Hematopoietic multipotent progenitor cell (in vitro differentiated cells): ENCODE measurements at places on chromosomes 13 and 19.

- DNase-seq = no peak
Measured at GRCh38 chr13:94966422-94966955, 254.1 kb upstream of the SOX21 start.

DNA sequence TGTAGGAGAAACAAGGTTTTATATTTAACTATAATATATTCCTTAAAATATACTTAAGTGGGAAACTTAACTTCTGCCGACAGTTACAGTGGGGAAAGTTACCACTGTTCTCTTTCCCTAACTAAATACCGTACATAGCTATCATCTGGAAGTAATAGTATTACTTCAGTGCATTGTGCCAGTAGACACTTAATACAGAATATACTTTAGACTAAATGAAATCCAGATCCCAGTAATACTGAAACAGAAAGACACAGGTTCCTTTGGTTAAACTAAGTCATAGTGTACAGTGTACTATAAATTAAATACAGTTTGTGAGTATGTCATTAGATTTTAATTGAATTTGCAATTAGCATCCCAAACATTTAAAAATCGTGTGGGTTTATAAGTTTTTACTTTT lies 107.5 kb downstream of the PCCA start:
- no peak for DNase-seq

DNA sequence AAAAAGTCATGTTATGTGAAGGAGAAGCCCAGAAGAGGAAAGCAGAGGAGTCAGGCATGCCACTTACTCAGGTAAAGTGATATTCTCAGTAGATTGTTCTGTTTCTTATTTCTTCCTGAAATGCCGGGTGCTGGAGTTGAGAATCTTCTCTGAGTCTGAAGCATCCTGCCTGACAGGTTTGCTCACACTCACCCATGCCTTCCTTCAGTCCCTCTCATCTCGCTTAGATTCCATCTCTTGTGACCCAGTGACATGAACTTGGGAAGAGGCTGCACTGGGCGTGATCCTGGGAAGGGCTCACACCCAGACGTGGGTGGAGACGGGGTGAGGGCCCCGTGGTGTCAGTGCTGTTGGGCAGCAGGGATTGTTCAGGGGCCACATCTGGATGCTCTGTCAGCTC lies 8.1 kb downstream of the ZNF766 start:
- no peak for DNase-seq

DNA sequence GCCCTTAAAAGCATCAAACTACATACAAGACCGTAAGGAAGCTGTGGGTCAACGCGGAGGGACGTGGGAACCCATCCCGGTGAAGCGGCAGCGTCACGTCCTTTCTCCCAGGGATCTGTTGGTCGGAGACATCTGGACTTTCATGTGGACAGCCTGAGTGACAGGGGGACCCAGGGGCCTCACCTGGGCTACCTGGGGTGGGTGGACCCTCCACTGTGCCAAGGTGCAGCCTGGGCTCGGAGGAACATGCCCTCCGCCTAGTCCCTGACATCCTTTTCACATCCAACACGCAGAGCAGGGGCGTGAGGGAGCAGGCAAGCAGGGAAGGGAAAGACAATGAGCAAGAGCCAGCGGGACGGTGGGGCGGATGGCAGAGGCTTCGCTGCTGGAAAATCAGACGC lies 13.8 kb upstream of the GARIN5A start:
- no peak for DNase-seq

DNA sequence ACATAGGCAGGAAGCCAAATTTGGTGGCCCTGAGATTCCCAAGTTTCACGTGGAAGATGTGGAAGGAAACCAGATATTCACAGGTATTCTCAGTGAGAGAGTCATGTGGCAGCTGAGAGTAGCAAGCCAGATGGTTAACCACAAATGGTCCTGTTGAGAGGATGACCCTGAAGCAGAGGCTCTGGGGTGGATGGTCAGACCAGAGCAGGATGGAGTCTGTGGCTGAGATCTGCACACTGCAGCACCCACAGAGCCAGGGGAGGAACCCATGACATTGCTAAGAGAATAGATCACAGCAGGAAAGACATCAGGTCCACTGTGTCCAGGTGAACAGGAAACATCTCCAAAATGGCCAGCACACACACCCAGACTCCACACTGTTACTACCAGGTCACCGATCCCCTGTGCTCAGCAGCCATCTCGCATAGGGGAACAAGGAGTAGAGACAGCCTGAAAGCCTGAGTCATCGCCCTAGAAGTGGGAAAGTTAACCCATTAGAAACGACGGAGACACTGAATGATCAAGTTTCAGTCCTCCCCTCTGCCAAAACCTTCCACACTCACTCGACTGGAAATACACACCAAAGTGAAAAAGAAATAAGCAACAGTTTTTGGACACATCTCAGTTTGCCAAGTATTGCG lies 160.0 kb downstream of the RBM26 start:
- no peak for DNase-seq

DNA sequence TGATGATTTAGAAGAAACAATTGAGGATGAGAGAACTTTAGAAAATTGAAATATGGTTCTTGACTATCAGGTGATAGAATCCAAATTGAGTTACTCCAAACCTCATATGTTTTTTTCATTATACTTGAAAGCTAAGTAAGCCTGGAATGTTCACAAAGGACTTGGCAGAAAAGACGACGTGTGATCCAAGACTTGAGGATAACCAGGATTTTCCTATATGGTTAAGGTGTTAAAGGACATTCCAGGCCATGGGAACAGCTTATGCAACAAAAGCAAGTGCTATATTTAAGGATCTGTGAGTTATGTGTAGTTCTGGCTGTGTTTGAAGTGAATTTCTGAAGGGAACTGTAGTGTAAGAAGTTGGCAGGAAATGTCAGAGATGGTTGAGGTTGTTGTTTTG lies 52.5 kb downstream of the SLITRK1 start:
- DNase-seq = no peak

DNA sequence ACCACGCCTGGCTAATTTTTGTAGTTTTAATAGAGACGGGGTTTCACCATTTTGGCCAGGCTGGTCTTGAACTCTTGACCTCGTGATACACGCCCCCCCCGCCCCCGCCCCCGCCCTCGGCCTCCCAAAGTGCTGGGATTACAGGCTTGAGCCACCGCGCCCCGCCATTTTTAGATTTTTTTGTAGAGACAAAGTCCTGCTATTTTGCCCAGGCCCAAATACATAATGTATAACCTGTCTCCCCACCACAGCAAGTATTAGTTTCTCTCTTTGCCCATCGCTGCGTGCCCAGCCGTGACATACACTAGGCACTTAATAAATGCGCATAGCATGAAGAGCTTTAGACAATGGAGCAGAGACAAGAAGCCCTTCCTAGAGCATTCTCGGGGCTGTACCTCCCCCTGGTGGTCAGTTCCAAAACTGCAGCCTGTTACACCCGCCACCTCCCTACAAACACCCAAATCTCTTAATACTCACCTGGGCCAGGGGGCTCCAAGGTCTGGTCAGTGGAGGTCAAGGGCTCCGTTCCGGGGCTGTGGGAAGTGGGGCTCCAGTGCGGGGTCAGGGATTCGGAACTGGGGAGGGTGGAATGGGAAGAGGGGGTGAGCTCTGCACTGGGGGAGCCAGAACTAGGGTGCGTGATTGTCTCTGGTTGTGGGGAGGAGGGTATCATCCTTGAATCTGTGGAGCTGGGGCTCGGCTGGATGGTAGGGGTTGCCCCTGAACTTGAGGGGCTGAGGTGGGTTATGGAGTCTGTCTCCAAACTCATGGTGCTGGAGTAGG lies 22.5 kb downstream of the IQCN start:
- peak; percentile 79 for DNase-seq
